Cerebellum (tissue), 4 donors: ENCODE measurements at places on chromosomes 3 and 15. TPM values are rescaled to one million over a fixed set of nuclear protein-coding genes. Genes with fewer than 3 reads are reported as not detected.

The AZI2 gene
- total RNA-seq: 97.4 TPM

The TMEM158 gene
- total RNA-seq: 5.2 TPM

The IMPG2 gene
- 2.4 TPM for total RNA-seq

The BDH1 gene
- 15.3 TPM for total RNA-seq

The SYNPR gene
- 6.1 TPM for total RNA-seq

The GMPS gene
- 37.4 TPM for total RNA-seq

The VIPR1 gene
- 2.0 TPM for total RNA-seq

The CIDEC gene
- total RNA-seq: not detected

The ATP13A5 gene
- total RNA-seq: 0.27 TPM

DNA sequence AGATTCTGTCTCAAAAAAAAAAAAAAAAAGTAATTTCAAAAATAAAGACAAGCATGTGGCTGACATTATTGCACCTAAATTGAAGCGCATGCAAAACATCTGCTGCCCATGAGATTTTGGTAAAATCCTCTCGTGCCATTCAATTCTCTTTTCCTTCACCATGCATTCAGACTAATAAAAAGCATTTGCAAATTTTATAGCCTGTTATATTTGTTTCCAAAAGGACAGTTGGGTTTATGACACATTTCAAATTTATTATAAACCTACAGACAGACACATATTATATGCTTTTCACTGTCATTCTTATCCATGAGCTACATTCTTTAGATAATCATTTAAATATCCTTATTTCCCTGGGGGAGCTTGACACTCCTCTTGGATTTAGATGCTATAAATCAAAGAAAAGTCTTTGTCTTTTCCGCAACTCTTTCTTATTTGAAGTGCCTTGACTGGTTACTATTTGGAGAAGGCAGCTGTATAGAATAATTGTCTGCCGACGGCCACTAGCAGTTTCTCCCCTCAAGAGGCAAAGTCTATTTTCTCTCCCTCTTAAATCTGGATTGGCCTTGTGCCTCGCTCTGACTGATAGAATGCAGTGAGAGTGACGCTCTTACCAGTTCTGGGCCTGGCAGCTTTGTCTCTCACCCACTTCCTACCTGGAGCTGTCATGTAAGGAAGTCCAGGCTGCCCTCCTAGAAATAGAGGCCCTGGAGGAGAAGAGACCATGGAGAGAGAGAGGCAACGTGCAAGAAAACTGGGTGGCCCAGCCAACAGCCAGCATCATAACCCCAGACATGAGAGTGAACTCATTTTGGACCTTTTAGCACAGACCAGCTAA lies 6.8 kb upstream of the LRIG1 start:
- no peak for DNase-seq

DNA sequence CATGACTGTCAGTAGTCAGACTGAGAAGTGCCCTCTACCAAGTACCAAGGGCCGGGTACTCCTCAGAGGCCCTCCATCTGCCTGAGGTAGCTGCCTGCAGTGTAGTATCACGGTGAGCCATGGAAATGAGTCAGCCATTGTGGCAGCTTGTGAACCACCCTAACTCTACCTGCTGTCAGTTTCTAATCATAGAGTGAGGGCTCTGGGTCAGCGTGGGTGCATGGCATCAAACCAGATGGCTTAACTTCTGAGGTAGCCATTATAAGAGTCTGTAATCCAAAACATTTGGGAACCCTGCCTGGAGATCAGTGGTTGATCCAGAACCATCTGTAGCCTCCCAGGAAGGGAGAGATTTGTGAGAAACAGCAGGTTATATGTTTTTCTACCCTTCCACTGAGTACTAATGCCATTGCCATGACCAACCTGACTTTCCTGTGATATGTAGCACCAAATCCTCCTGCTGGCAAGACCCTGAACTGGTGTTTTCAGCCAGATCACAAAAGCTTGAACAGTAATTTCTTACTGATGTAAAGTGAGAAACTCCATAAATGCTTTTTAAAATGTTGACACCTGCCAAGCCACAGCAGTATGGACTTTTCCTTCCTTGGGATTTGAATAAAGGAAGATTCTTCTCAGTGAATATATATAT lies 38.9 kb downstream of the ABHD2 start:
- peak; percentile 87 for DNase-seq

- peak; percentile 34 for DNase-seq
Observed at GRCh38 chr15:91552555-91552954, 301.0 kb upstream of the SLCO3A1 start.

DNA sequence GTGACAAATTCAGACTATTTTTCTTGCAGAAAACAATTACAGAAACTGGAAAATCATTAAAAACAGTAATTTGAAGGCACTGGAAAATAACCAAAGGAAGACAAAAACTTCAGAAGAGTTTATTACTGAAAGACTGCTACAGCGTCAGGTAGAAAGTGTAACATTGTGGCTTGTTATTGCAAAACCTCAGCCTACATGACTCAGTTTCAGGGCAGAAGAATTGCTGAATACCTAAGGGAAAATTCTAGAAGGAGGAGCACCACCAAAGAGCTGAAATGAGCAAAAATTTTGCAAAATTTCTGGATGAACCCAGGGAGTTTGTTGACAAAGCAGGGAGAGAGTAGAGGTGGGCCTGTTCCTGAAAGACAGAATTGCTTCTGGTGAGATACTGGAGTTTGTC lies 219.6 kb downstream of the C3orf38 start:
- DNase-seq: no peak

- no peak for DNase-seq
Observed at GRCh38 chr3:14371573-14372474, 30.6 kb upstream of the SLC6A6 start.

- DNase-seq: no peak
Observed at GRCh38 chr15:29713784-29714183, 108.5 kb downstream of the TJP1 start.

GRCh38 chr3:194130188-194130587 lies 5.8 kb upstream of the HES1 start:
- no peak for DNase-seq

DNA sequence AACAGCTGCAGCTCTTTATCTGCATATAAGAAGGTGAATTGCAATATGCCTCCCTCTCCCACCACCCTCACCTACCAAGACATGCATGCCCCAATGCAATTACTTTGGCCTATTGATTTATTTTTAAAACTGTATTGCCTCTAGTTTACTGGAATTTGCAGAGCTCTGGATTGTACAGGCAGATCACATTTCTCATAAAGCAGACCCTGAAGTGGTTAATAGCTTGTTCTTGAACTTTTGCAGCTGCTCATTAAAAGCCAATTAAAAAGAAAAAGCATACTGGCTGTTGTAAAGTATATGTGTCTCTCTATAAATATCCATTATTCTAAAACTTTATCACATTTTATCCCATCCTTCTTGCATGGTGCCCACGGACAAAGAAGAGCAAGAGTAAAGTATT lies 221.5 kb upstream of the TOPAZ1 start:
- no peak for DNase-seq

- no peak for DNase-seq
Observed at GRCh38 chr15:72827226-72827625, 43.7 kb upstream of the ADPGK start.

DNA sequence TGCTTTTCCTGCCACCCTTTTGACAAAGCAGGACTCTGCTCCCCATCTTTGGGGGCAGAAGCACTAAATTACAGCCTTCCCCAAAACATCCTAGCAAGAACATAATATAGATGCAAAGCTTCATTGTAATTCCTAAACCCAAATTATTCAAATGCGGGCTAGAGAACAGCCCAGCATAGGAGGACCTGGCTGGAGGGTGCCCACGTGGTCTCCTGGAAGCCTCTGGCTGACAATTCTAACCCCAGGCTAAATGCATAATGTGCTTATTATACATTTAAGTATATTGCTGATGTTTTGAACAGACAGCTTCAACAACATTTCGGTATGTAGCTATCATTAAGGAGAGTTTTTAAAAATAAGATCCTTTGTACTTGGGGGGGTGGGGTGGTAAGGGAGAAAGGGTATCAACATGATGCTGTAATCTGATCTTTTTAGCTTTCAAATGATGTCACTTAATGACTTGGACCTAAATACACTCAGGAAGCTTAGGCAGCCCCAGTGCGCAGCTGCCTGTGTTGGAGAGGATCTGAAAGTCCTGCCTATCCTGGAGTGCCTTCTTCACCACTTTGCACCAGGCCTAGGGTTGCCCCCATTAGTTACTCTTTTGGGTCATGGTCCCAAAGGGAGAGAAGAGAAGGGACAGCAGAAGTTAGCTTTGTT lies 57.2 kb upstream of the USP3 start:
- DNase-seq: no peak

- no peak for DNase-seq
Observed at GRCh38 chr3:23873941-23874340, 42.8 kb downstream of the NKIRAS1 start.

- no peak for DNase-seq
Observed at GRCh38 chr3:124363476-124363875, 366.8 kb upstream of the UMPS start.

GRCh38 chr3:196694202-196694638 lies 17.8 kb downstream of the CEP19 start:
- DNase-seq: peak; percentile 16

- no peak for DNase-seq
Observed at GRCh38 chr15:46548989-46549388, 914.2 kb downstream of the SQOR start.

DNA sequence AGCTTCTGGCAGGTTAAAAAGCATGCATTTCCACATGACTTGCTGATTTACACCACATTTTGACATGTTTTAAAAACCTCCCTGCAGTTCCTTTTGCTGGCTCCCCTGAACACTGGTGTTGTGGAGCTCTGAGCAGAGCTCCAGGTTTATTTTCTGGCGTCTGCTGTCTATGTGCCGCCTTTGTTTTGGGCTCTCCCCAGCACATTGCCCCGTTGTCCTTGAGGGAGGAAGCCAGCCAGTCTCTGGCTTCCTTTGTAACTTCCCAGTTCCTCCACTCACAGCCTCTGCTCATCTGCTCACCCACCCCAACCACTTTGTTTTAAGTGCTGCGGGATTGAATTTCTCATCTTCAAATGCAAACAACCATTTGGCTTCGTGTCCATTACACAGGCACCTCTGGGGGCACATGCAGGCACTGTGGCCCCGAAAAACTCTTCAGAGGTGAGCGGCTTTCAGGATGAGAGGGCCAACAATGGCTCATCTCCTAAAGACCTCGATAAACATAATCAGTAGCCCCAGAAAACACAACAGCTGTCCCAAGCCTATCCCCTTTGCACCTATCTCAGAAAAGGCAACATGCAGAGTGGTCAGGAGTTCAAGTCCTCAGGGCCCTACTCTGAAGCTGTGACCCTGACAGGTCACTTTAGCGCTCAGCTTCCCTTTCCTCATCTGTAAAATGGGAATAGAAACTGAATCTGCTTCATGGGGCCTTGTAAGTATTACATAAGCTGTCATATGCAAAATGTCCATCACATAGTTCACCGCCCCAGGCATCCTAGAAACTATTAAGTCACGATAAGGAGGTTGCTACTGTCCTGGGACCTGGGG lies 1.3 kb upstream of the MEF2A start:
- peak; percentile 58 for DNase-seq

- DNase-seq: no peak
Observed at GRCh38 chr3:144677103-144677502, 705.5 kb downstream of the DIPK2A start.

DNA sequence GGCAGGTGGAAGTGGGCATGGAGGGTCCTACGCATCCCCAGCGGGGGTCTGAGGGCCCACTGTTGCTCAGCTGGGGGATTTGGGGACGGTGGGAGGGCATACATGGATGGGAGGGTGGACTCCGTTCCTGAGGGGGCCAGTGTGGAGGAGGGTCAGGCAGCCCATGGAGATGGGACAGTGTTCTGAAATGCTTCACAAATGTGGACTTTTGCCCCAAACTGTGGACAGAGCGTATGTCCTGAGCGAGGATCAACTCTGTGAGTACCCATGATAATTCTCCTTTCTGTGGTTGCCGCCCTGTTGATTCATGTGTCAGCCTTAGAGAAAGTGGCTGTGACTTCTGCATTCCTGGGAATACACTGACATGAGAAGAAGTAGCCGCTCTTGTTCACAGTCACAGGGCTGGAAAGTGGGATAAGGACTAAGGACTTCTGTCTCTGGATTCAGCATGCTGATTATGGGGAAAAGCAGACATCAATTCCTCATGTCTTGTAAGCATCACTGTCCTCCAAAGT lies 33.4 kb downstream of the SMAD3 start:
- DNase-seq: no peak

DNA sequence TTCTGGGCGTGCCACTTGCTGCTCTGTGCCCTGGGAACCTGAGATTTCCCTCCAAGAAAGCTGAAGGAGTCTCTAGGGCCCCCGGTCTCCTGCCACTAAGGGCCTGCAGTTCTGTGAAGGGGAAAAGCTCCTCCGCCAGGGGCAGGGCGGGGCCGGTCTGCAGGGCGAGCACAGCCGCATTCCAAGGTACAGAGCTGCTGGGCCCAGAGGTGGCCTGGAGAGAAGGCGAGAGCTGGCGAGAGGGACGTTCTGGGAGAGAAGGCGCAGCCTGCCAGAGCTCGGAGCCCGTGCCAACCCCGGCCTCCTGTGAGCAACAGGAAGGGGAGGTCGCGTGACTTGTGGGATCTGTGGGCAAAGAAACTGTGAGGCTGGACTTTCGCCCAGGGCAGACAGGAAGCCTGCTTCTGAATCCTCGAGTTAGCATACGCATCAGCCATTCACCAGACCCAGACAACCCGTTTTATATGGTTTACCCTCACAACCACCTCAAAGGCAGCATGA lies 500.4 kb downstream of the SHQ1 start:
- DNase-seq: peak; percentile 32

DNA sequence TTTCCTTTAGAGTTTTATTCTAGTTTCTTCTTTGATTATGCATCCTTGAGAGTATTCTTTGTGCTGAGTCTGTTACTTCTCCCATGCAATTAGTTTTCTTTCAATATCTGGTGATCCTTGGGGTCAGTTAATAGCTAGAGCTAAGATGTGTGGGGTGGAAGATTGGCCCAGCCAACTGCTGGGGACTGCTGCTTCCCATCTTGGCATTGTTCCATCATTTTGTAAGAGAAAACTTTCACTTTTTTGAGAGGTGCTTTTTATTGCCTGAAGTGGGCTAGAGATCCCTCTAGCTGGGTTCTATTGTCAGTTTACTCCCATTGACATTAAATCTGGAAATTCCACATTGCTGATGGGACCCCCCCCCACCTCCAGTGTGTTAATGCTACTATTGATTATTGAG lies 15.4 kb downstream of the BCL2L10 start:
- no peak for DNase-seq

DNA sequence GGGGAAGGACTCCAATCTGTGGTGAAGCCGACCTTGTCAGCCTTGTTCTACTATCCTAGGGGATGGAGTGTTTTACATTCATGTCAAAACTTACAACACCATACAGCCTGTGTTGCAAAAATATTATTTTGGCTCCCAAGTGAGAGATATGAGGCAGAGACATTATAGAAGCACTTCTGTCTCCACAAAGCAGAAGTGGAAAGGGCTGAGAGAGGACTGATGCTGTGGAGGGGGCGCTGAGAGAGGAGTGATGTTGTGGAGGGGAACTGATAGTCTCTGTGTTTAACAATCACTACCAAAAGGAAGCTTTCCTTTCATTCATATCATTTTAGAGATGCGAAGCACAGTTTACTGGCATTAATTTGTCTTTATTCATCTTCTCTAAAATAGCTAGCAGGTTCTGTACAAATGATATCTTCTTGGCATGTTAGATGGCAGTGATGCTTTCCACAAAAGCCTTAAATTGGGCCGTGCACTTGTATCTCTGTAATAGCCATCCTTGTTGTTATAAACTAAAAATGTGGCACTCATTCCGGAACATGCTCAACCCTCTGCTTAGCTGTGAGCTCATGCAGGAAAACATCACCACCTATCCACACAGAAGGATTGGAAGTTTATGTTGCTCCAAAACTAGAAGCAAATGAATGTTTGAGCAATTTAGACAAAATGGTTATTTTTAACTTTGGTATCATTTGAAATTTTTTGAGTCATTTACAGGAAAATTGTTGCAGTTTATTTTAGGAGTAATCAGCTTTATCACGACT lies 134.6 kb upstream of the TP63 start:
- no peak for DNase-seq
